ENCODE measurements at places on chromosomes 1 and 21. TPM values are rescaled to one million over a fixed set of nuclear protein-coding genes. Genes with fewer than 3 reads are reported as not detected.

The OR2T34 gene
- not detected for total RNA-seq

The AUNIP gene
- 15.1 TPM for total RNA-seq

DNA sequence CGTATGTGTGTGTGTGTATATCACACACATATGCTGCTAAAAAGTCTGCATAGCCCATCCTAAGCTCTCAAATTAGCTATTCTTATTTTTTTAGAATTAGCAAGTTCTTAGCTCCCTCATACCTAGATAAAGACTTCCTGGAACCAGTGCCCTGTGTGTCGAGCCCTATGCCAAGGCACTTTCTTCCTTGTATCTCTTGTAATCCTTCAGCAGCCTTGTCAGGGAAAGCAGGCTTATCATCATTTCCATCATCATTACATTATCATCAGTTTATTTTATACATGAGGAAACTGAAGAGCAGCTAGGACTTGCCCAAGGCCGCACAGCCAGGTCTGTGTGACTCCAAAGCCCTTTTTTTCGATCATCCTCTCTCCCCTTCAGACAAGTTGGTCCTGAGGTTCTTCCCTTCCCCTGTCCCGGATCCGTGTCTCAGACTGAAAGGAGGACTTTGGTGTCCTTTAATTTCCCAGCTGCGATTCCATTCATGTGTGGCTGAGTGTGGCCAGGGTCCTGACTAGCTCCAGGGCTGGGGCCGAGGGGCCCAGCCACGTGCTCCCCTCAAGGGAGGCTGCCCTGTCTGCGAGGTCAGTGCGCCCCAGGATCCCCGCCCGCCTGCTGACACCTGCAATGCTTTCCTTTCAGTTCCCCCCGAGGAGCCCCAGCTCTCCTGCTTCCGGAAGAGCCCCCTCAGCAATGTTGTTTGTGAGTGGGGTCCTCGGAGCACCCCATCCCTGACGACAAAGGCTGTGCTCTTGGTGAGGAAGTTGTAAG is 24.9 kb downstream of the IL6R start:
- no peak for DNase-seq

- DNase-seq: peak; percentile 60
Measured at GRCh38 chr21:36589352-36589971, 109.5 kb upstream of the SIM2 start.

- DNase-seq: no peak
Measured at GRCh38 chr21:45123440-45123839, 49.1 kb downstream of the ADARB1 start.

- DNase-seq: no peak
Measured at GRCh38 chr1:53730224-53730865, 8.6 kb downstream of the GLIS1 start.
